ENCODE measurements at places on chromosomes 3 and 15.

- DNase-seq, result no peak
These were observed 43.2 kb upstream of the FAM107A start for GRCh38 chr3:58620421-58620820.

- DNase-seq, result no peak
These were observed 31.0 kb downstream of the PGBD4 start for GRCh38 chr15:34132881-34133280.

DNA sequence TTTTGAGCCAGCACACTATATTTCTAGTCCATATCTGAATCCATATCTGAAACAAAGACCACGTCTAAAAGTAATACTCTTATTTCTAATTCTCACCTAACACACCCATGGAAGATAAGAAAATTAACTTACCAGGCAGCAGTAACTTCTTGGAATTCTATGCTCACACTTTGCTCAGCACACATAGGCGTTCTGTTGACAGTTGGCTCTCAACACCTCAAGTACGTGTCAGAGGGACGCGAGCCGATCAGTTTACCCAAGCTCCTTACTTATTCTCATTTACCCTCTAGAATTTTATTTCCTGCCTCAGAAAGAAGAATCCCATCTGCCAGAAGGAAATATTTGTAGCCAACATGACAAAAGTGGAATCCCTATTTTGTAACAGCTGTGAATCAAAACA is 911.9 kb downstream of the FHIT start:
- no peak for DNase-seq

GRCh38 chr15:91852741-91853510 is 582 bp upstream of the SLCO3A1 start:
- DNase-seq, result no peak

- DNase-seq, result no peak
These were observed 336.1 kb downstream of the GBE1 start for GRCh38 chr3:81425198-81425868.

- DNase-seq, result no peak
These were observed 128.6 kb downstream of the SLCO3A1 start for GRCh38 chr15:91981821-91982800.

GRCh38 chr15:65599677-65600076 is 11.3 kb downstream of the INTS14 start:
- DNase-seq, result no peak

DNA sequence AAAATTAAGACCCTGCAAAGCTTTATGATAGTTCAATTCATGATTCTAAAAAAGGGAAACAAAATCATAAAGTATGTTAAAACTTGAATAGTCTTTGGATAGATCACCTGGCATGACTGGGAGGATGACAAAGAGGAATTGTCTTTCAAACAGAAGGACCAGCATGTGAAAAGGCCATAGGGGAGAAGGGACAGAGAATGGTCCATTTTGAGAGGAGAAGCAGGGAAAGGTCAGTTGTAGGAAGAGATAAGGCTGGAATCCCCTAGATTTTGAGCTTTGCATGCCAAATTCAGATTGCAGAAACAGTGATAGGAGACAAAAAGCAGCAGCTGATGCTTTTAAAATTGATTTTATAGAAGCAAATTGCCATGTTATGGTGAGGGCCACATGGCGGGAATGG is 12.7 kb downstream of the PROS1 start:
- no peak for DNase-seq

Measured in HS-27A (cell line).